ENCODE measurements at places on chromosomes 4 and X.

DNA sequence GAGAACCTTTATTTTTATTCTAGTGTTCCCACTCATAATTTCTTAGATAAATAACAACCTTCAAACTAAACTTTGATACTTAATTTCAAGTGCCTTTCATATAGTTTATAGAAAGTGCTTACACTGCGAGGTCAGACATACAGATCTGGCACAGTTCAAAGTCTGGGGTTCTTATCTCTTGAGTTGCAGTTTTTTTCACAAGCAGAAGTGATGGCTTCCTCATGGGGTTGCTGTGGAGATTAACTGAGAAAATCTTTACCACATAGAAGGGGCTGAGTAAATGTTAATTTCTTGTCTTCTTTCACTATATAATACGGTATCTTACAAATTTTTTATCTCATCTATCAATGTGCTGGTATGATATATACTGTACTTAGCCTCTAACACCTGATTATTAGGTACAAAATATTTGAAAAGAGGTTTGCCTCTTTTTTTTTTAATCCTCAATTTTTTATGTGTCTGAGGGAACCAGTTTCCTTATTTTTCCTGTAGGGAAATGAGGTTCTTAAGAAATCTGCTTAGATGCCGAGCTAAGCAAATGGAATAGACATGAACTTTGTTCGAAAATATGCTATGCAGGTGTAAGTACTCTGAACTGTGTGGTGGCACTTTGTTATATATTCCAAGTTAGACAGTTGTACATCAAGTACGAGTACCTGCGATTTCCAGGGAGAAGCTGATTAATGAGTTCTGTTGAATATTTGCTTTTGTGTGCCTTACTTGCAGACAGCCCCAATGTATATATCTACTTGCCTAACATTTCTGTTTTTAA lies 3.3 kb downstream of the ING2 start:
- no peak for DNase-seq

GRCh38 chrX:109577055-109577454 lies 40.4 kb downstream of the NXT2 start:
- DNase-seq = no peak

GRCh38 chrX:123167621-123168020 lies 16.5 kb upstream of the GRIA3 start:
- DNase-seq = no peak

DNA sequence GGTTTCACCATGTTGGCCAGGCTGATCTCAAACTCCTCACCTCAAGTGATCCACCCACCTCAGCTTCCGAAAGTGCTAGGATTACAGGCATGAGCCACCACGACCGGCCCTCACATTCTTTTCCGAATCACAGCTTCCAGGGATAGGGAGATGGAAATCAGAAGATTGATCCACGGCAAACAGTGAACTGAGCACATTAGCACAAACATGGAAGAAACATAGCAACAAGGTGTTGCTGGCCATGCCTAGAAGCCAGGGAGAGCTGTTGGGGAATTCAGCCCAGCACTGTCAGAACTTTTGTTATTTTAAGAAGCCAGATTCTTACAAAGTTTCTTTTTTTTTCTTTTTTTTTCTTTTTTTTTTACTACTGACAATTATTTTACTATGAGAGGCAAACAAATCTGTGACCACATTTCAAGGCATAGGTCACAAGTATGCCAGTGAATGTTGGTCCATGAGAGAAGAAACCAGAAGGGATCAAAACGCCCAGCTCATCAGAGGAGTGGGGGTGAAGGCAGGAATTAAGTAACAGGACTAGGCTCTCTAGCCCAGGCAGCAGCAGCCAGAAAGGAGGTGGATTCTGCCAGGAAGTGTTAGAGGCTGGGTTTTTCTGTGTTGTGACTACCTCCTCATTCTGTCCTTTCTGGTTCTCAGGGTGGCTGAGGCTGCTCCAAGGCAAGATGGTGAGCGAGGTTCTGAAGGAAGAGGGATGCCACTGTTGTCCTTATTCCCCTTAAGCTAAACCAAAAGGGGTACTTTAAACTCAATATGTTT lies 44.1 kb downstream of the TEC start:
- DNase-seq = no peak

DNA sequence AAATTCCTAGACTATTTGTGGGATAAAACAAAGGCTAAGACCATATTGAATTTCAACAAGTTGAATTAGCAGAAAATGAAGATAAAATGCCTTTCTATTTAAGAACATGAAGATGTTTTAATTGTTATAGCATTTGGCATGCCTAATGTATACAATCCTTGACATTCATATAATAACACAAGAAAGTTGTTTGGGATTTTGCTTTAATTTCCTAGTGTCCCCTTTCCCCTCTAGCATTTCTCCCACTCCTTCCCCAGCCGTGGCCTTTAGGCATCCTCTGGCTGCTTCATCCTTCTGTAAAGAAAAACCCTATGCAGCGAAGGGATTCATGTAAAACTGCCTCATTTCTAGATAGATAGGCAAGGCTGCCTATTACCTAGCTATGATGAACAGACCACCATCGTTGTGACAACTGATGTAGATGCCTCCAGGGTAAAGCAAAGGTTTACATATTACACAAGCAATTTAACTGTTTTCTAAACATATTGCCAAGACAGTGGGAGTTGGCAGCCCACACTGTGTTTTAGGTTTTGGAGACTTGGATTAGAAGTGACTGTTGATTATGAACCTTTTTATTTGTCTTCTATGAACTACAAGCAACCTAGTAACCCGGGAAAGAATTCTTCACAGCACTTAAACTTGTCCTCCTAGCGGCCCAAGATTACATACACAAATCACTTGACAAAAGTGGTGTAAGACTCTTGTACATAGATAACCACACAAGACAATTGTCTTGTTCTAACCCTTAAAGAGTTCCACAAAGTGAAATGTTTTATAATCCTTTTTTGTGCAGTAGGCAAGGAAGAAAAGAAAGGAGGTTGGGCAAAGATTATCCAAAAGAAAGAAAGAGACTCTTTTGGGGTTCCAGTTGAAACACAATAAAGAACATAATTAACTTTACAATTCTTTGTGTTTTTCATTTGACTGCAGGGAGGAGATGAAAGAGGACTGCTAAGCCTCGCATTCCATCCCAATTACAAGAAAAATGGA lies 59.9 kb downstream of the HHIP start:
- DNase-seq = no peak

DNA sequence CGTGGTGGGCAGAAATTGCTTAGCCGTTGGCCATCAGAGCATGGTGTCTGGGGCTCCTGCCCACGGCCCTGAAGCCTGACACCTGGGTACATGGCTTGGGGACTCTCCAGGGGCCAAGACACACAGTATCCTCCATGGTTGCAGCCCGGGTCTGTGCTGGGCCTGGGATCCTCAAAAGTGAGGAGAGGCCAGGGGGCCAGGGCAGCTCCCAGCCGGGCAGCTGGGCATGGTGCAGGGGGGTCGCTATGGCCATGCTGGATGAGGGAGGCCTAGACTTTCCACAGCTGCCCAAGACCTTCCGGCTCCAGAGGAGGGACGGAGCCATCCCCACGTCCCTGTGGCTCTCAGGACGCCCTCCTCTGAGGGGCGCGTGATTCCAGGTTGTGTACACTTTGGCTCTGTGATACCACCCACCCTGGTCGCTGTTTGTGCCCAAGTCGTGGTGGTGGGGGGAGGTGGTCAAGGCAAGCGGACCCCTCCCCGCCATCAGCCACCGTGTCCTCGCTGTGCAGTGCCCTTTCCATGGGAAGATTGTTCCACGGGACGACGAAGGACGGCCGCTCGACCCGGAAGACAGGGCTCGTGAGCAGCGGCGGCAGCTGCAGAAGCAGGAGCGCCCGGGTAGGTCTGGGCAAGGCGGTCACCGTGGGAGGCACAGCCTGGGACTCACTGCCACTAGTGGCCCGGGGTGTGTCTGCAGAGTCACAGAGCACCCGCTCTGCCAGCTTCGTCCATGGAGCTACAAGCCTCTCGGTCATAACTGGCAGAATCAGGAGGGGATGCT lies 25.7 kb downstream of the NKX1-1 start:
- DNase-seq = no peak

DNA sequence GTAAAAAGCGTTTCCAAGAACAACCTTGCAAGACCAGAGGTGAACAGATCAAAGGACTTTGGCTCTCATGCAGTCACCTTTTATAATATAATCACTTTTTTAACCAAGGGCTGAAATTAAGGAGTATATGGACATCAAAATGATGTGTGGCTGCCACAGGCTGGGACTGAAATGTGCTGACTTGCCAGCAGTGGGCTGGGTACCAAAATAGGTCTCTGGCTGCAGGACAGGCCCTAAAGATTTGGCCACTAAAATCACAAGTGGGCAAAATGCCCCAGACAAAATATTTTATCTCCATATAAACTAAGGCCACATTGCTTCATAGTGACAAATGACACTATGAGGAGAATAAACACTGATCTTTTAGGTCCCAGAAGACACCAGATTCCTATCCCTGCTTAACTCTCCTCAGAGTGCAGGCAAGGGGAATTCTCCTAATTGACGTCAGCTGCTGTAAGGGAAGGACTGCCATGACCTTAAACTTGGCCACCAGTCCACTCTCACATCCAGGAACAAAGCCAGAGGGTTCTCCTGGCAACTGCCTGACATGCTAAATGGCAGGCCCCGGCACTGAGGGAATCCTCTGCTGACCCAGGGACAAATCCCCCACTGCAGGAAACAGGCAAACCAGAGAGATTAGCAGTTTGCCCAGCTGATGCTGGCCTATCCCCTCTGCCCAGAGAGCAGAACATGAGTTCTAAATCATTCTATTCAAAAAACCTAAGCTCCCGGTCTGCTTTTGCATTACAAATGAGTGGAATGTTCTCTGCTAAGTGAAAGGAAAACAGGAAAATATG lies 155.8 kb downstream of the PPP3CA start:
- peak; percentile 50 for DNase-seq

GRCh38 chrX:3516051-3516541 lies 169.6 kb upstream of the MXRA5 start:
- DNase-seq = peak; percentile 67

DNA sequence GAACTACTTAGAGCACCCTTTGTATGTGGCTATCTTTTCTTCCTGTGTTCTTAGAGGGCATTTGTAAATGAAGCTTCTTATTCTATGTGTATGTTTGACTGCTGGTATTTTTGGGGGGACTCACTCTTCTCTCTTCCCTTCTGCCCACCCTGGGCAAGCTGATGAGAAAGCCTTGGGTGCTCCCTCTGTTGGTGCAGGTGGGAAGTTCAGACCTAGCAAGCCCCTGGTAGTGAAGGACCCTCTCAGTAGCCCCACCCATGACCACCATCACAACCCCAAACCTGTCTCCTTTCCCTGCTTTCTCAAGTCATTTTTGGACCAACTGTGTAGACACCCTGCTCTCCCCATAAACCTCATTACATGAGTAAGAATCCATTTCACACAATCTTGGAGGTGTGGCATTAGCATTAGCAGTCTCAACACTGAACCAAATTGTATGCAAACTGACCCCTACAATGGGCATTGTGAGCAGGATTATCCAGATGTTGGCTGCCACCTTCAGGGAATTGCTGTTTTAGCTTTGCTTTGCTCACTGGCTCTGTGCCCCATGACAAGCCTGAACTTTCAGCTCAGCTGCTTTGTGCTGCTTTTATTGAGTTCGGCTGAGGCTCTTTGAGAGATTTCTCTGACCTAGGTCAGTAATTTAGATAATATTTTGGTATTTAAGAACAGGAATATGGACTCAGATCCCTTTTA lies 27.9 kb downstream of the TRIM61 start:
- DNase-seq = no peak

- DNase-seq = peak; percentile 59
These were observed 215.2 kb upstream of the PSAPL1 start for GRCh38 chr4:7649741-7650531.

- no peak for DNase-seq
These were observed 302.7 kb downstream of the KCTD8 start for GRCh38 chr4:44145868-44146267.

DNA sequence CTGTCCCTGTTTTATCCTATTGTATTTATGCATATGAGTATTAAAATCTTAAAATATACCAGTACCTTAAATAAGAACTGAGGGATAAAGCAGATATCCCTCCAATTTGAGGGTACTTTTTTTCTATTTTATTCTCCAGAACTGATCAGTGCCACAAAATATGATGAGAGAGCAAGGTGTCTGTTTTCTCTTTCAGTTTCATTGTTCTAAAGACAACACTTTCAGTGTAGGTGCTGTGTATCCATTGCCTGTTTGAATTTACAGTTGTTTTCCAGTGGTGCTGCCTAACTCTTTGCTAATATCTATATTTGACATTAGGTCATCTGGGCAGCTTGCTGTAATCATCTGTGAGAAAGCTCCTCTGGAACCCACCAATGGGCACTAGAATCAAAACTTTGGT lies 394.7 kb downstream of the IL1RAPL1 start:
- no peak for DNase-seq

DNA sequence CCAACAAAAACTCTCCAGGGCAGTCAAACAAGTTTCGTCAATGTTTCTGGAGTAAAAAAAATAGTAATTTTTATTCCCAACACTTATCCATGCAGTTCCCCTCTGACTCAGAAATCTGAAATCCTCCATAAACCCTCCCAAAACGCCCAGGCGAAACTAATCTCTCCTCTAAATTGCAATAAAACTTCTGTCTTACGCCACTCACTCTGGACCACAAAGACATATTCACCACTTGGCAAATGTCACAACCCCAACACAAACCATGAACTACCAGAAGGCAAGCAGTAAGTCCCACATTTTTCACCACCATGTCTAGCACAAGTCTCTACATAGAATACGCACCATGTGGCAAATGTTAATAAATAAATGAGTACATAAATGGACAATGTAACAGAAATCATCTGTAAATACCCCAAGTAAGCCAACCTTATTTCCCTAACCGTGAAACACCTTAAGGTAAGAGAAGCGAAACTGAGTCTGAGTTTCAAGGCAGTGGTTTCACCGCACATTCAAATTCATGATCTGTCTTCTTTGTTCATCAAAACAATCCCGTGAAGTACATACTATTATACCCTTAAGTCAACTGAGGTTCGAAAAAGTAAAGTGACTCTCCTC lies 1.6 kb downstream of the PAPSS1 start:
- no peak for DNase-seq

GRCh38 chr4:175413561-175413960 lies 398.5 kb downstream of the GPM6A start:
- DNase-seq = no peak

GRCh38 chr4:176988226-176988625 lies 195.5 kb upstream of the VEGFC start:
- DNase-seq = peak; percentile 79

- no peak for DNase-seq
These were observed 214.5 kb upstream of the TACR3 start for GRCh38 chr4:103934178-103934789.

GRCh38 chr4:60913002-60913401 lies 287.1 kb upstream of the ADGRL3 start:
- no peak for DNase-seq

GRCh38 chr4:151962138-151962823 lies 201.5 kb upstream of the GATB start:
- DNase-seq = no peak
